Diencephalon (tissue), 1 donor: ENCODE measurements at places on chromosomes 1 and 21. TPM values are rescaled to one million over a fixed set of nuclear protein-coding genes. Genes with fewer than 3 reads are reported as not detected.

EDEM3 gene
- 79.4 TPM for total RNA-seq

LAMB3 gene
- total RNA-seq, result 7.8 TPM

CNR2 gene
- not detected for total RNA-seq

KRTAP10-10 gene
- total RNA-seq, result not detected

FCRL5 gene
- total RNA-seq, result not detected

PLCH2 gene
- total RNA-seq, result 16.1 TPM

PEAR1 gene
- total RNA-seq, result 0.92 TPM

IL23R gene
- not detected for total RNA-seq

KCNE2 gene
- 0.23 TPM for total RNA-seq

NMNAT2 gene
- 51.0 TPM for total RNA-seq

SLAMF9 gene
- not detected for total RNA-seq

MARK1 gene
- total RNA-seq, result 58.8 TPM

CRYAA gene
- total RNA-seq, result not detected

TMEM61 gene
- total RNA-seq, result 1.4 TPM

LCK gene
- 0.23 TPM for total RNA-seq

RASSF5 gene
- total RNA-seq, result 6.0 TPM

CLEC20A gene
- total RNA-seq, result not detected

GREM2 gene
- total RNA-seq, result 5.3 TPM

BRINP2 gene
- total RNA-seq, result 31.6 TPM

VANGL2 gene
- total RNA-seq, result 17.8 TPM

PPFIA4 gene
- total RNA-seq, result 32.8 TPM

C8A gene
- total RNA-seq, result not detected

ASPM gene
- 14.8 TPM for total RNA-seq

RGS7 gene
- total RNA-seq, result 31.1 TPM

SSBP3 gene
- 36.7 TPM for total RNA-seq

MYOC gene
- total RNA-seq, result not detected

SMPDL3B gene
- total RNA-seq, result 2.3 TPM

AJAP1 gene
- total RNA-seq, result 25.4 TPM

GBP4 gene
- total RNA-seq, result 1.8 TPM

SFPQ gene
- total RNA-seq, result 340 TPM

ZSCAN20 gene
- total RNA-seq, result 8.3 TPM

LGALS8 gene
- total RNA-seq, result 65.5 TPM
